ENCODE measurements at places on chromosomes 13 and 19. TPM values are rescaled to one million over a fixed set of nuclear protein-coding genes. Genes with fewer than 3 reads are reported as not detected.

DNA sequence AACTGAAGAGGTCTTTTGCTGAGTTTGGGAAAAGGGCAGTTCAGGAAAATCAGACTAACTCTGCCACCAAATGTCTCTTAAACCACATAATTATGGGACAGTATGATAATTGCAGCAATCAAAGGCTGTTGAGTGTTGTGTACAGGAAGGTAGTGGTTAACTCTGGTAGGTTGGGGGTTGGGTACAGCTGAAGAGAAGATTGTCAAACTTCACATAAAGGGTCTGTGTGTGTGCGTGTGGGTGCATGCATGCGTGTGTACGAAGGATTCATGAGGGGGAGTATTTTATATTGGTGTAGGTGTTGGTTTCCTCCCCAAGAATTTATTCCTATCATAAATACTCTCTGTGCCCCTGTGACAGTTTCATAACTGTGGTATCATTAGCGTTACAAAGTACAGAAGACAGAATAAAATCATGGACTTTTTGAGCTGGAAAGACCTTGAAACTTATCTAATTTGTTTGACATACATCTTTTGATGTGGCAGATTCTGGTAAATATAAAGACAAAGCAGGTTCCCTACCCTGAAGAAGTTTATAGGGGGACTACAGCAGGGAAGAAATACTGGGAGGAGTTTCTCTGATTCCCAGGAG lies 94.1 kb downstream of the PCCA start:
- no peak for DNase-seq

DNA sequence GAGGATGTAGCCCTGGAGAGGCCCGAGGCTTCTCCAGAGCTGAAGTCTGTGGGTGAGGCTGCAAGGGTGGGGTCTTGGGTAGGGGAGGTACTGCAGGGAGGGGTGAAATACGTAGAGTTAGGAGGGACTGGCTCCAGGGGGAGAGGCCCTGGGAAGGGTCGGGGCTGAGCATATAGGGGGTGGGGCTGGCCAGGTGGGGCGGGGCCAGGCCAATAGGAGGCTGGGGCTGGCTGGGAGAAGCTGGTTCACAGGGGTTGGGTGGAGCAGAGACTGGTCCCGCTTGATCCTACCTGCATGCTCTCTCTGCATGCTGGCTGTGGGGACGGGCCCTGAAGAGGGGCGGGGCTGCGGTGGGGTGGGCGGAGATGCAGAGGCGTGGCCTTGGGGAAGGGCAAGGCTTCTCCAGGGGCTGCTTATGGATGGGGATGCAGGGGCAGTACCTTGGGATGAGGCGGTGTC lies 51.9 kb downstream of the CELF5 start:
- DNase-seq = no peak

DNA sequence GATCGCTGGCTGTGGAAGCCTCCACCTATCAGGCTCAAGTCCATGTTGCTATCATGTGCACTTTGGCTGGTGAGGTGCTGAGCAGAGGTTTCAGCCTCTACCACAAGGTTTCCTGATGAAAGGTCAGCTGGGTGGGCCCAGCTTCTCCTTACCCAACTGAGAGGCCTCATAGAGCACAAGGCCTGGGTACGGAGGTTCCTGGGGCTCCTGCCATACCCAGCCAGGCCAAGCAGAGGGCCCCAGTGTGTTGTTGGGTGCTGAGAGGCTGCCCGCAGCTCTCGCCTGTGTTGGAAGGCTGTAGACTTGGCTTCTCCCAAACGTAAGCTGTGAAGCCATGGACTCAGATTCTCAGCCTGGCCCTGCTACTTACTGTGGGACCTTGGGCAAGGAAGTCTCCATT lies 28.2 kb downstream of the ACTN4 start:
- DNase-seq = peak; percentile 73

Gene CPB2
- total RNA-seq = not detected

DNA sequence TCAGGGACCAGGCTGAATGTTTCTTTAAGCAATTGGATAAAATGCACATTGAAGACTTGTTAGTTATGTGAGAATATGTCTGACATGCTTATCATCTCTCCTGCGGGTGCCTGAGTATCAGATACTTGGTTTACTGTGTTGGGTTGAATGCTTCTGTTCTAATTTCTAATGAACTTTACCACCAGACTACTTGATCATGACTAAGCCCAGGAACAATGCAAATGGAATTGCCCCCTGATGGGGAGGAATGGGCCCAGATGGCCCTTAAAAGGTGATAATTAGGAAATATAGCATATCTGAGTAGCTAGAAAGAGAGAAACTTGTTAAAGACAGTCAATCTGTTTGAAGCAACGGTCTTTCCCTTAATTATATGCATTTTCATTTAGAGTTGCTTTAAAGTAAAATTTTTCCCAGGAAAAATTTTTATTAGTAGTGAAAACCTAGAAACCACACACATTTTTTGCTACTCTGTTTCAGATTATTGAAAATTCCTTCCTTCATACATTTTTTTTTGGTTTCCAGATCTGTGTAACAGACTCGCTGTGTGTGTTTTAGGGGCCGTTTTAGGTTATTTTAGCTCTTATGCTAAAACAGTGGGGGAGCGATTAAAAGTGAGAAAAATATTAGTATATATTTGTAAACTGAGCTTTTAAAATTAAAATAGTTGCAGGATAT lies 186.6 kb downstream of the TM9SF2 start:
- no peak for DNase-seq

GRCh38 chr19:50431343-50432220 lies 1.1 kb upstream of the MYBPC2 start:
- peak; percentile 83 for DNase-seq

- DNase-seq = peak; percentile 67
Observed at GRCh38 chr13:49627831-49628652, at the start of gene ARL11. ARL11 (plus strand) TSS chr13:49628507; CDS start chr13:49630448, 1,941 bp downstream.

DNA sequence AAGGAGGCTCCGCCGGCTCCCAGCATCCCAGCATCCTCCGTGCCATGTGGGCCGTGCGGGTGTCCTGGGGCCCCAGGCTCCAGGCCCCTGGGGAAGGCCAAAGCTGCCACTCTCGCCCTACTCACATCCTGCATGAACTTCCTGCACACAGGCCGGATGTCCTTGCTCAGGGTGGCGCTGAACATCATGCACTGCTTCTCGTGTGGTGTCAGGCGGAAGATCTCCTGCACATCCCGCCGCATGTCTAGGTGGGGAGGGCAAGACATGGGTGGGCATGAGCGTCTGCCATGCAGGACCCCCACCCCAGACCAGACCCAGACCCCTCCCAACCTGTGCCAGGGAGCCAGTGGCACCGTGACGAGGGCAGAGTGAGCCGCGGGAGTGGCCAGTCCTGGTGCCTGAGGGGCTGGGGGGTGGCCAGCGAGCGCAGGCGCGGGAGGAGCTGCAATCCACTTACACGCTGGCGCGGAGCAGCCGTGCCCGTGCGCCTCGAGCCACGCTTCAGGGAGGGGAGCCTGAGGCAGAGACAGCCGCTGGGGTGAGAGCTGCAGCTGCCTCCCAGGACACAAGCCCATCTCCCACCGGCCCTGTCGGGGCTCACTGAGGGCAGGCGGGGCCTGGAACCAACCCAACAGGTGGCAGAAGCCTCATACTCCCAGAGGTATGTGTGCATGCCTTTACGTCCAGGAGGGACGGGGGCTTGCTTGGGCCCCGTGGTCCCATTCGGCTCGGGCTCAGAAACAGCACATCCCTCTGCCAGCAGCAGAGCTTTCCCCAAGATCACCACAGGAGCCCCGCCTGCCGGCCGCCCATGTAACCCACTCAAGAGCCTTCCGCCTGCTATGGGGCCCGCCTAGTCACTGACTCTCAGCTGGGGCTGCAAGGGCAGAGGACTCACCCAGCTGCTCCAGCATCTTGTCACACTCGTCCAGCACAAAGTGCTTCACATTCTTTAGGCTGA lies 8.8 kb downstream of the DDX39A start:
- DNase-seq = no peak

GRCh38 chr19:12997967-12998940 lies 3.0 kb downstream of the NFIX start:
- no peak for DNase-seq
